Upper lobe of right lung (tissue), 1 donor: ENCODE measurements at places on chromosomes 4 and X.

GRCh38 chr4:94757192-94758140 lies at the start of gene BMPR1B:
Gene BMPR1B (plus strand): TSS chr4:94757955. CDS start chr4:95104425, 346,470 bp downstream.
- peaks cover 4% of the 10 kb centered on the region for H3K4me1 ChIP-seq
- H3K4me3 ChIP-seq, result peak within 1 kb of the TSS; percentile 43
- peaks cover 41% of the 10 kb centered on the region for H3K27me3 ChIP-seq
- no peaks in the 10 kb centered on the region for H3K36me3 ChIP-seq
- H3K27ac ChIP-seq, result no peak within 1 kb of the TSS

GRCh38 chr4:84971319-84971932 lies 4.9 kb upstream of the WDFY3 start:
- no peak overlapping the region for H3K27ac ChIP-seq
- H3K4me1 ChIP-seq, result no peaks in the 10 kb centered on the region
- DNase-seq, result no peak
- no peak overlapping the region for H3K4me3 ChIP-seq

DNA sequence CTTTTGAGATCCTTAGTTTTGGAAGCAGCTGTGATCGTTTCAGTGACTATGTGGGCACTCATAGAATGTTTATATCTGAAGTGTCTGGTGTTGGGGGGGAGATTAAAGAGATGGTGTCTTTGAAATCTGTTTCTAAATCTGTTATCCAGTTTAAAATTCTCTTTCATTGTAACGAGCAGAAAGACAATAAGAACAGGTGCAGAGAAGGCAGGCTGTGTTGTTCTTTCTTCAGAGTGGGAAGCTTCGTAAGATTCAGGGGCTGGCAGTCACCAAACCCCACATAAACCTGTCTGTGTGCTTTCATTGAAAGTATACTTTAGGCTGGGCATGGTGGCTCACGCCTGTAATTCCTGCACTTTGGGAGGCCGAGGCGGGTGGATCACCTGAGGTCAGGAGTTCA lies 16.3 kb upstream of the DHRSX start:
- H3K36me3 ChIP-seq, result no peaks in the 10 kb centered on the region
- no peaks in the 10 kb centered on the region for H3K4me1 ChIP-seq
- DNase-seq, result no peak
- H3K27ac ChIP-seq, result no peak overlapping the region
- H3K4me3 ChIP-seq, result no peak overlapping the region
- no peaks in the 10 kb centered on the region for H3K27me3 ChIP-seq

- H3K27me3 ChIP-seq, result no peaks in the 10 kb centered on the region
- no peaks in the 10 kb centered on the region for H3K4me1 ChIP-seq
- no peak overlapping the region for H3K4me3 ChIP-seq
These were observed 24.6 kb upstream of the SORCS2 start for GRCh38 chr4:7167706-7168105.

DNA sequence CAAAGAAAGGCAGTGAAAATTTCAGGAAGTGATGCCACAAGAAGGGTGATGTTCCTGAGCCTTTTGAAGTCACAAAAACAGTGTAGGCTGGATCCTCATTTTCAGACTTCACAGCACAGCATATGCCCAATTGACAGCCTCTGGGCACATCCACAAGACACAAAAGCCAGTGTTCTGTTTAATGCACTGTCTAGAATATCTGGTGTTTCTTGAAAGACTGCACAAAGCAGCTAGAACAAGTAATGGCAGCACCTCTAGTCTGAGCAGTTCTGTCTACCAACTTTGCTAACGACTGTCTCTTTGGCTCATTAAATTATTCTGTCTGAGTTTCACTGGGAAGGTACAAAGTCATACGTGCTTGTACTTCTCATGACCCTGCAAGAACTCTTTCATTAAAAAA lies 417.1 kb upstream of the GALNT7 start:
- DNase-seq, result no peak
- H3K4me1 ChIP-seq, result no peaks in the 10 kb centered on the region
- H3K36me3 ChIP-seq, result no peaks in the 10 kb centered on the region
- no peak overlapping the region for H3K4me3 ChIP-seq

DNA sequence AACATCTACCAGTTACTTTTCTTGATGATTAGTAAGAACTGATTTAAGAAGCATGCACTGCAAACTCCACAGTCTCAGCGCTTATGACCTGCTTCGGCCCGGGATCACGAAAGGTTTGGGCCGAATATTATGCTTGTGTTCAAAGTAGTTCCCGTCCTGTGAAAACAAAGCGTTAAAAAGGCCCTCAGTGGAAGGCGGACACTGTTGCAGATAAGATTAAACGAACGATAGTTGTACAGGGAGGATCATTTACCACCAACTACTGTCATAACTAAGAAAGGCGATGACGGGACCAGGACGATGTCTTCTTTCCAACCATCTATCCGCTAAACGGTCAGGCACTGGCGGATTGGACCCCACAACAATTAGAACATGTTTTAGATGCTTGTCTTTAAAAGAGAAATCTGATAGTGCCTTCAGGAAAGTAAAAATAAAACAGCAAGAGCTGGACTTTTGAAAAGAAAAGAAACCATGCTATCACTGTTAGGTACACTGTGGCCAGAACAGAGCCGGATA lies 21.1 kb downstream of the PDLIM3 start:
- H3K4me1 ChIP-seq, result peaks cover 10% of the 10 kb centered on the region
- H3K4me3 ChIP-seq, result no peak overlapping the region
- peak overlapping the region; percentile 52 for H3K27ac ChIP-seq
- no peak for DNase-seq

- no peaks in the 10 kb centered on the region for H3K27me3 ChIP-seq
- H3K27ac ChIP-seq, result no peak overlapping the region
- H3K36me3 ChIP-seq, result no peaks in the 10 kb centered on the region
- no peak overlapping the region for H3K4me3 ChIP-seq
These were observed 12.9 kb downstream of the STIM2 start for GRCh38 chr4:26873391-26874026.

- no peak for DNase-seq
- no peaks in the 10 kb centered on the region for H3K27me3 ChIP-seq
- H3K27ac ChIP-seq, result no peak overlapping the region
These were observed 104.6 kb upstream of the SRD5A3 start for GRCh38 chr4:55241461-55241860.

- no peak overlapping the region for H3K27ac ChIP-seq
- H3K4me1 ChIP-seq, result no peaks in the 10 kb centered on the region
- no peak for DNase-seq
- no peaks in the 10 kb centered on the region for H3K36me3 ChIP-seq
- no peak overlapping the region for H3K4me3 ChIP-seq
These were observed 368.5 kb downstream of the GPM6A start for GRCh38 chr4:175443547-175443946.

GRCh38 chrX:41720125-41720779 lies 3.7 kb upstream of the GPR82 start:
- H3K4me3 ChIP-seq, result no peak overlapping the region
- H3K27ac ChIP-seq, result no peak overlapping the region
- no peaks in the 10 kb centered on the region for H3K27me3 ChIP-seq
- H3K4me1 ChIP-seq, result peaks cover 6% of the 10 kb centered on the region
- no peaks in the 10 kb centered on the region for H3K36me3 ChIP-seq
- DNase-seq, result no peak

DNA sequence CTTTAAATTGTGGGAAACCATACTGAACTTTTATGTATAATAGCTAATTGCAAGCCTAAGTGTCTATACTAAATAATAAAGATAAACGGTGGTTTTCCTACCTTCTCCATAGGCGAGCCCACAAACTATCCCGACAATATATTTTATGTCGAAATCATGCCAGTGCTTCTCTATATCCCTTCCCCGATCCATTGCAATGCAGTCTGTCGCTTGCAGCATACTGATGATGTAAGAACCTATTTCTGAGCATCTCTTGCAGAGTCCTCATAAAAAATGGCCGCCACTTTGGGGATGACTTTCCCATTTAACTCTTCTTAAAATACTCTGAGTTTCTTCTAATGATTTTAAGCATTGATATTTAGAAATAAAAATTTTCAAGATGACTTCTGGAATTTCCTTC lies 58.1 kb upstream of the TLR3 start:
- DNase-seq, result no peak
- no peaks in the 10 kb centered on the region for H3K4me1 ChIP-seq
- no peak overlapping the region for H3K27ac ChIP-seq
- no peaks in the 10 kb centered on the region for H3K27me3 ChIP-seq
- no peaks in the 10 kb centered on the region for H3K36me3 ChIP-seq

GRCh38 chrX:153692611-153693156 lies 5.0 kb downstream of the SLC6A8 start:
- H3K27ac ChIP-seq, result no peak overlapping the region
- H3K36me3 ChIP-seq, result no peaks in the 10 kb centered on the region
- DNase-seq, result no peak
- H3K27me3 ChIP-seq, result no peaks in the 10 kb centered on the region
- H3K4me1 ChIP-seq, result no peaks in the 10 kb centered on the region

DNA sequence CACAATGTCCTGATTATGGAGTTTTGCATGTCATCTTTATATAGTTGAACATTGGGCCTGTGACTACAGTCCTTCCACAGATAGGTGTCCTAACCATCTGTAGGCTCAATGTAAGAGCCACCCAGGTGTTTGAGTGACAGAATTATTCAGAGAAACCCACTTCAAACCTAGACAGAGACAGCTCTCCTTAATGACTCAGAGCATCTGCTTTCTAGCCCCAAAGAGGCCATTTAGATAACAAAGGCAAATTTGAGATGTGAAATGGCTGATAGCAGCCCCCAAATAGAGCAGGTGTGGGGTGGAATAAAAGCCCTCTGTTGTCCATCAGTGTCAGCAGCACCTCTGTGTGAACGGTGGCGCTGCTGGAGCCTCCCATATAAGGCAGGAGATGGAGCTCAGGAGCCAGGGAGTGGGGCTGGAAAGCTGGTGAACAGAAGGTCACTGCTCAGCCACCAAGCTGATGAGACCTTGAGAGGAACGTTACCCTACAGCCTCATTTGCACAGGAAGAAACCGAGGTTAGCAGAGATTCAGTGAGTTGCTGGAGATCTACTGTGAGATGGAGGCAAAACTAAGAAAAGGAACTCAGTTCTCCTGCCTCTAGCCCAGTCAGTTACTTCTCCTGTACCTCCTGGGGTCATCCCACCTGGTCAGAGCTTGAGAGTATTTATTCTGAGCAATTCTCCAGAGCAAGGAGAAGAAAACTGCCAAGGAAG lies 153.3 kb upstream of the LNX1 start:
- no peaks in the 10 kb centered on the region for H3K27me3 ChIP-seq
- H3K4me1 ChIP-seq, result no peaks in the 10 kb centered on the region
- H3K36me3 ChIP-seq, result no peaks in the 10 kb centered on the region
- no peak overlapping the region for H3K4me3 ChIP-seq
- DNase-seq, result no peak

GRCh38 chrX:128460835-128461234 lies 408.6 kb upstream of the ACTRT1 start:
- H3K4me1 ChIP-seq, result no peaks in the 10 kb centered on the region
- no peak overlapping the region for H3K27ac ChIP-seq
- no peaks in the 10 kb centered on the region for H3K36me3 ChIP-seq
- no peak for DNase-seq
- H3K4me3 ChIP-seq, result no peak overlapping the region

- H3K4me1 ChIP-seq, result no peaks in the 10 kb centered on the region
- no peaks in the 10 kb centered on the region for H3K27me3 ChIP-seq
These were observed 63.1 kb downstream of the UGT2A2 start for GRCh38 chr4:69576251-69576877.

GRCh38 chr4:41992967-41993857 lies 2.9 kb downstream of the SLC30A9 start:
- no peaks in the 10 kb centered on the region for H3K27me3 ChIP-seq
- no peak overlapping the region for H3K27ac ChIP-seq
- peaks cover 14% of the 10 kb centered on the region for H3K4me1 ChIP-seq
- no peak overlapping the region for H3K4me3 ChIP-seq

GRCh38 chr4:182574706-182575105 lies 331.5 kb downstream of the TENM3 start:
- peaks cover 6% of the 10 kb centered on the region for H3K27me3 ChIP-seq
- H3K36me3 ChIP-seq, result no peaks in the 10 kb centered on the region

GRCh38 chr4:174274436-174274835 lies 9.0 kb downstream of the FBXO8 start:
- no peaks in the 10 kb centered on the region for H3K4me1 ChIP-seq
- H3K27ac ChIP-seq, result no peak overlapping the region
- H3K4me3 ChIP-seq, result no peak overlapping the region
- no peaks in the 10 kb centered on the region for H3K27me3 ChIP-seq

GRCh38 chrX:23786268-23786815 lies 3.4 kb downstream of the SAT1 start:
- no peaks in the 10 kb centered on the region for H3K27me3 ChIP-seq
- H3K27ac ChIP-seq, result peak overlapping the region; percentile 30
- DNase-seq, result no peak

GRCh38 chr4:110062166-110062565 lies 136.2 kb downstream of the ELOVL6 start:
- no peaks in the 10 kb centered on the region for H3K36me3 ChIP-seq
- no peak for DNase-seq
- H3K4me1 ChIP-seq, result no peaks in the 10 kb centered on the region
- no peak overlapping the region for H3K4me3 ChIP-seq

DNA sequence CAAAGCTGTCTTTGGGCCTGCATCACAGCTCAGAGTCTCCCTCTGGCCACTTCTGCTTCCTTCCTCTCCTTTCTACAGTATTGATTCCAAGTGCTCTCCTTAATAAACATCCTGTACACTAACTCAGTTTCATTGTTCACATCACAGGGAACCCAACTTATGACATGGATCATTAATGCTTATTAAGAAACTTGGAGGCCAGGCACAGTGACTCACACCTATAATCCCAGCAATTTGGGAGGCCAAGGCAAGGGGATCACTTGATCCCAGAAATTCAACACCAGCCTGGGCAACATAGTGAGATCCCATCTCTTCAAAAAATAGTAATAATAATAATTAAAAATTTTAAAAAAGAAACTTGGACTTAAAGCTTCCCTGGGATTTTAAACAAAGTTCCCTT lies 89.2 kb upstream of the EFHC2 start:
- H3K4me3 ChIP-seq, result no peak overlapping the region
- H3K36me3 ChIP-seq, result no peaks in the 10 kb centered on the region
- H3K27me3 ChIP-seq, result no peaks in the 10 kb centered on the region

GRCh38 chr4:176380352-176381157 lies 60.8 kb downstream of the SPCS3 start:
- no peaks in the 10 kb centered on the region for H3K4me1 ChIP-seq
- no peaks in the 10 kb centered on the region for H3K27me3 ChIP-seq
- DNase-seq, result no peak
- H3K27ac ChIP-seq, result no peak overlapping the region
- no peak overlapping the region for H3K4me3 ChIP-seq
- no peaks in the 10 kb centered on the region for H3K36me3 ChIP-seq
